Memory B cell (primary cell): ENCODE measurements at places on chromosomes 7 and 10.

GRCh38 chr7:108236681-108237415 lies 106.7 kb upstream of the LAMB4 start:
- no peak for DNase-seq

DNA sequence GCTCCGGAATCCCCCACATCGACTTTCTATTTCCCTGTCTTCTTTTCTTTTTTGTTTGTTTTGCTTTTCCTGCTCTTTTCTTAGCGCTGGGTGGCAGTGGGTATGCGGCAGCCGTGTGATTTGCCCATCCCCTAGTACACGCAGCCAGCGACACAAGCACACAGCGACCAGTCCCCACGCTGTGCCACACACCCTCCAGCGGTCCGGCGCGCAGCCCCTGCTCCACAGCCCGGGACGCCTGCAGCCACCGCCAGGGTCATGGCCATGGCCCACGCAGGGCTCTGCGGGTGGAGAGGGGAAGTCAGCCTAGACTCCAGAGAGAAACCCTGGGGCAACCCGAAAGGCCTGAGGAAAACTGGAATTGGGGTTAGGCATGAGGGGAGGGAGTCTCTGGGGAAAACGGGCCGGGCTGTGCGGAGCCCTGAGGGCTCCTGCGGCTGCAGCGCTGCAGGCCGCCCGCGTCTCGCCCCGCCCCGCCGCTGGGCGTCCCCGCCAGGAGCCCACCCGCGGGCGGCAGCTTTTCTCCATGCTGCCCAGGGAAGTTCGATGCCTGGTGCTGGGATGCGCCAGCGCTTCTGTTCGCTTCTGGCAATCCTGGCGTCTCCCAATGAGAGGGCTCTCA lies 2.5 kb downstream of the CHRM2 start:
- DNase-seq, result no peak

DNA sequence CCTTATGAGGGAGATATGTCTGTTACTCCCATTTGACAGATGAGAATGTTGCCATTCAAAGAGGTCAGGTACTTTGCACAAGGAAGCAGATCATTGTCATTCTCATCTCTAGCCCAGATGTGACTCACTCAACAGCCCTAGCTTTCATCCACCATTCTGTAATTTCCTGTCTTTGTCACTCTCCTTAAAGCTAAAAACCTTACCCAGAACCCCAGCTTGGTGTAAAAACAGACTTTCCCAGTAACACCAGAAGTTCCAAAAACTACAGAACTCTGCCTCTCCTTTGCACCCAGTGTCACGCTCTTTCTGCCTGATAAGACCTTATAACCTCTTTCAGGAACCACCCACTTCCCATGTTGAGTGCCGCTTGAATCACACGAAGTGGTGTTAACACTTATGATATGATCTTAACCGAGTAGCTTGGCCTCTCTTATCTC lies 89.1 kb upstream of the SP4 start:
- no peak for DNase-seq

GRCh38 chr7:117835016-117835664 lies 38.1 kb downstream of the CTTNBP2 start:
- no peak for DNase-seq

- DNase-seq, result no peak
Measured at GRCh38 chr10:97003151-97003803, 171.2 kb downstream of the LCOR start.

GRCh38 chr7:127683776-127684681 lies 32.0 kb downstream of the SND1 start:
- DNase-seq, result no peak

- no peak for DNase-seq
Measured at GRCh38 chr10:13120786-13121499, 21.0 kb downstream of the OPTN start.

DNA sequence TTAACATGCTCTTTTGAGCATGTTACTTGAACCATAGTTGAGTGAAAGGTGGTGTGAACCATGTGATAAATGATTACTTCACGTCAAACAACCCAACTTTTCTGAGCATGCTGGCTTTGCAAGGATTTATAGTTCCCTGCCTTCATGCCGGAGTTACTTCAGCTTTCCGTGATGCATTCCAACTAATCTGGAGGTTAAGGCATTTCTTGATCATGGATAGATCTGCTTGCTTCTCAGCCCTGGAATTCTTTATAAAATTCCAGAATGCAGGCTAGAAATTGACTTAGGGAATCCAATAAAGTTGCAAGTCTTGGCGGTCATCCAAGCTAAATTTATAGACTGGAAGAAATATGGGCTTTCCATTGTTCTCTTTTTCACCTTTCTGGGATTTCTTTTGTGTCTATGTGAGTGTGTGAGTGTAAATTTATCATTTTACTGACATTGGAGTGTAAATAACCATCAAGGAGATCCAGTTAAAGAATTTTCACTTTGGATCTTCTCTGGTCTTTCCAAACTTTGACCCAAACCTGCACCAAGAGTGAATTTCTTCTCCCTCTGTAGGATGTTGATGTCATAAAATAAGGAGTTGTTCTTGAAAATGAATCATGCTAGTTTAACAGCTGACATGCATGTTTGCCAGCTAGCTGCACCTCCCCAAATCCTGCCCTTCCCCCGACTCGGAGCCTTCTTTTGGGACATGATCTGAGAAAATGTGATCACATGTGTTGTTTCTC lies 289.0 kb downstream of the TWIST1 start:
- DNase-seq, result no peak

- no peak for DNase-seq
Measured at GRCh38 chr10:36349445-36350078, 707.5 kb upstream of the FZD8 start.

DNA sequence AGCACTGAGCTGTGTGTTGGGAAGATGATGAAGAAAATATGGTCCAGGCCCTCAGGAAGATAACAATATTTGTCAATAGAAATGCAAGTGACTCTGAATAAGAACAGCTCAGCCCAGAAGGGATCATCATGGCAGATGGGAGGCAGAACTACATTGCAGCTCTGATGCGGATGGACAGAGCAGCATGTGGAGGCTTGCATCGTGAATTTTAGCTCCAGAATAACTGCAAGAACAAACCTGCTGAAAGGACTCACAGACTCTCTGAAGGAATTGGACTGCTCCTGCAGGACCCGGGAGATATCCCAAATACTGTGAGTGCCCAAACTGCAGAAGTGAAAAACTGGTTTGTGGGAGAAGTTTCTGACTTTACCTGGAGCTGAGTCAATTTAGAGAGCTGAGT lies 80.6 kb upstream of the LAMB4 start:
- no peak for DNase-seq

DNA sequence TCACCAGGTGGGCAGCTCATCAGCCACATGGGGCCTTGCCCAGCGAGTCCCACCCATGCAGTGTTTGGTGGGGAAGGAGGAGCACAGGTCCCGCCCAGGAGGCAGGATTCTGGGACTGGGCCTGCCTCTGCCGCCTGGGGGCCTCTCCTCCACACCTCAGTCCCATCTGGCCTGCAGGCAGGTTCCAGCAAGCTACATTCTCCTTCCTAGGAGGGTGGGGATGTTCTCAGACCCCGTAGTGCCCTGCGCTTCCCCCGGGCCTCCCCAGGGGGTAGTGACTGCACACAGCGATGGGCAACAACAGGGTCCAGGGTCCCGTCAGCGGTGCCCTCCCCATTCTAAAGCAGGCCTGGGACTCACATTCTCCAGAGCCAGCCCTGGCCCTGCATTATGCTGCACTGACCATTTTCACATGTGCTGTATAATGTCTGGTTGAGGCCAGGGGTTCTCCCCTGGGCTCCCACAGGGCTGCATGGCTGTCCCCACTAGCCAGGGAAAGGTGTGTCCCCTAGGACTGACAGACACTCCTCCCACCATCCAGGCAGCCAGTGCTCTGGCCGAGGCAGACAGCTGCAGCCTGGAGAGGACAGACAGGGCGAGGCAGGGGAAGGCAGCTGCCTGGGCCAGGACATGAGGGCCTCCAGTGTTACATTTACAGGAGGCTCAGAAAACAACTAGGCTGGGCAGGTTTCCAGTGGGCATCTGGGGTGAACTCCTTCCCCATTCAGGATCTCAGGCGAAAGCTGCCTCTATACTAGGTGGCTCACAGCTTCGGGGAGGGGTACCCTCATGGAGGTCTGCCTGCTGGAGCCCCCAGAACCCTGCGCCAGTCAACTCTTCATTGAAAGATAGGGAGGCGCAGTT lies 9.3 kb downstream of the RASGEF1A start:
- no peak for DNase-seq

- DNase-seq, result no peak
Measured at GRCh38 chr10:76115471-76116155, 684.2 kb downstream of the LRMDA start.

DNA sequence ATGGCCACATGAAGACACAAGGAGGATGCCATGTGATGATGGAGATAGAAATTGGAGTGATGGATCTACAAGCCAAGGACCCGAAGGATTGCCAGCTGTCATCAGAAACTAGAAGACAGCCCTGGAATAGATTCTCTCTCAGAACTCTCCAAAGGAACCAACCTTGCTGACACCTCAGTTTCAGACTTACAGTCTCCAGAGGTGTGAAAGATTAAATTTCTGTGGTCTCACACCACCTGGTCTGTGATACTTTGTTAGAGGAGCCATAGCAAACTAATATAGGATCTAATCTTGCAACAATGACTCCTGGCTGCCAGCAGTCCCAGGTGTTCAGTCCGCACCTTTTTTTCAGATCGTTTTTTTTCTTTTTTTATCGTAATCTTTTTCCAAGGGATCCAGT lies 647.3 kb upstream of the GHITM start:
- no peak for DNase-seq

GRCh38 chr10:66604195-66604594 lies 321.6 kb upstream of the LRRTM3 start:
- DNase-seq, result no peak
